ENCODE measurements at places on chromosomes 1 and 21.
A peak's percentile ranks its signal among the peaks of the same experiment; 100 is the strongest.

DNA sequence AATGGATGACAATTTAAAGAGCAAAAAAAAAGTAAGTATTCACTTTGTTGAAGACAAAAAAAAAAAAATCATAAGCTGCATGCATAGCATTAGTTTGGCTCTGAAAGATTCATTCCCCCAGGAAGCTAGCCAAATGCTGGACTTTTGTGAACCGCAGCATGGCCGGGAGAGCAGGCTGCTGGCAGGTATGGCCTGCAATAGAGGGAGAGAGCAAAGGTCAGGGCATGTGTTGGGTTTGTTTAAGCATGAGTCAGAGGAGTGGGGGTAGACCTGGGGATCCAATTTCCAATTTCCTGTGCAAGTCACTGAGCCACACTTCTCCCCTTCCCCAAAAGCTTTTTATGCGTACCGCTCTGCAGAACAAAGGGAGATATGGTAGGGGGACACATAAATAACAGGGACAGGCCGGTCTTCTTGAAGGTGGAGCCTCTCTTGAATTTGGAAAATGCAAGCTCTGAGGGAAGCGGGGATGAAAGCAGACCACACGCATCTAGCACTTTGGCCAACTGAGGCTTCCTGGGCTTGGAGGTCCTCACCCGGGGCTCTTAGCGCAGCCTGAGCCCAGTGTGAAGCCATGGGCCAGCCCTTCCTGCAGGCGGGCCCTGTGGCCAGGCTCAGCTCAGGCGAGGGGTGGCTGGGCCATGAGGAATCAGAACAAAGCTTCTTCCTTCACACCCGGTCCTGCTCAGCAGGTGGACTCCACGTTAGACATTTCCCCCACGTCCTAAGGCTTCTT, 171.1 kb downstream of the TOMM20 start:
- no peak for DNase-seq

GRCh38 chr1:18927082-18927653, 24.8 kb upstream of the ALDH4A1 start:
- no peak for DNase-seq

- peak; percentile 95 for DNase-seq
These were observed 82.3 kb downstream of the ADSS2 start for GRCh38 chr1:244369256-244370057.

DNA sequence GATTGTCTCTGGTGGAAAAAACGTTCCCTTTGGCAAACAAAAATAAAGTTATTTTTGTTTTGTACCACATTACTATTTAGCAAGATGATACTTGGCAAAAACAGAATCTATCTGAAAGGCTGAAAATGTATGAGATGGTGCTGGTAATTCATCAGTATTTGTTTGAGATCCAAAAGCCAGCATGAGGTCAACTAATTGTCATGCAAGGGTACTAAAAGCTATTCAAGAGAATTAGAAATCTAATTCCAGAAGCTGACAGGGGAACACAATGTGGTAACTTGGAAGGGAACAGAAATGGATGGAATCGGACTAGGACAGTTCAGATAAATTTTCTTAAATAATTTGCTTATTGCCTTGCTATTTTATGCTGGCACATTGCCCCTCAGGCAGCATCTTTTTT, 263.8 kb downstream of the KCNT2 start:
- no peak for DNase-seq

GRCh38 chr21:43608225-43608624, 51.1 kb downstream of the HSF2BP start:
- no peak for DNase-seq

- no peak for DNase-seq
These were observed 46.0 kb downstream of the DPH5 start for GRCh38 chr1:100979631-100980030.

DNA sequence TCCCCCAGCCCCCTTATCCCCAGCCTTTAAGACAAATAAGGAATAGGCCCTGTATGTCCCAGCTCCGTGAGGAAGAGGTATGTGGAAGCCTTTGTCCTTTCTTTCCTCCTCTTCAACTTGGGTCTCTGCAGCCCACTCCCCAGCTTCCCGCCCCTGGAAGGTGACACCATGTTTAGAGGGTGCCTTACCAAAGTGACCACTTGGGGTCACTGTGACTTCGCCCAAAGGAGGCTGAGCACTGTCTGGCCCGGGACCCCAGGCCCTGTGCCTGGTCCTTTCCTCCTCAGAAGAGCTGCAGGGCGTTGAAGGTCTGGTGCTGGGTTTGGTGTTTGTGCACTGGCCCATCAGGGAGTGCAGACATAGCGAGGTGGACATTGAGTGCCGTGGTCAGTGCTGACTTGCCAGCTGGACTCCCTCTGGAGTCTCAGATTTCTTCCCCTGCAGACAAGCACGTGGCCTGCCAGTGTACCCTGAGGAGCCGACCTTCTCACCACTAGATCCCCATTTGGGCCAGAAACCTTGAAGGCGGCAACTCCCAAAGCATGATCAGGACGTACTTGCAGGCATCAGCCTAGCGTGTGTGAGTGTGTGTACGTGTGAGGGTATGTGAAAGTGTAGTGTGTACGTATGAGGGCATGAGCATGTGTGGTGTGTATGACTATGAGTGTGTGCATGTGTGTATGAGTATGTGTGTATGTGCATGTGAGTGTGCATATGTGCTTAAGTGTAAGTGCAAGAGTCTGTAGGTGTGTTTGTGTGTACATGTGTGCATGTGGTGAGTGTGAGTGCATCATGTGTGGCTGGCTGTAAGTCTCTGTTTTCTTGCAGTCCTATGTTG, 181.4 kb upstream of the KIAA0040 start:
- no peak for DNase-seq

GRCh38 chr1:31792541-31792940, 23.3 kb downstream of the SPOCD1 start:
- DNase-seq, result no peak

- DNase-seq, result no peak
These were observed 427.1 kb downstream of the PCP4 start for GRCh38 chr21:40294345-40294744.

GRCh38 chr1:151817353-151817730, 12.1 kb upstream of the LINGO4 start:
- no peak for DNase-seq

DNA sequence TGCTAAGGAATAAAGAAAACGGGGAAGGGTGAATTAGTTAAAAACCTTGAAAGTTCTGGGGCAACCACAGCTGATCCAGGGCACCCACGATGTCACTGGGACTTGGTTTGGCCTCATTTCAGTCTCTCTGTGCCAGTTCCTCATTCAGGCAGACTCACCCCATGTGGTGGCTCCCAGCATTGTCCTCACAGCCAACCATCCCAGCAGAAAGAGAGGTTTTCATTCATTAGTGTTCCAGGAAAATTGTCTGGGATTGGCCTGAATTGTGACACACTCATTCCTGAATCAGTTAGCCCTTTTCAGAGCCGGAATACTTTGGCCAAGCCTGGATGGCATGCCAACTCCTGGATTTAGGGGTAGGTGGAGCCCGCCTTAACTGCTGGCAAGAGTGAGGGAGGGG, 367.7 kb downstream of the PRDM2 start:
- DNase-seq, result no peak

GRCh38 chr1:94265011-94265422, 27.6 kb upstream of the ARHGAP29 start:
- DNase-seq, result no peak

GRCh38 chr1:97893844-97894243, 27.0 kb downstream of the DPYD start:
- DNase-seq, result no peak

- DNase-seq, result no peak
These were observed 574.2 kb downstream of the MATN1 start for GRCh38 chr1:30149226-30149625.

GRCh38 chr1:11413986-11414391, 65.0 kb upstream of the DISP3 start:
- DNase-seq, result no peak
